Upper lobe of left lung (tissue), 6 donors: ENCODE measurements at places on chromosomes 12 and 14. TPM values are rescaled to one million over a fixed set of nuclear protein-coding genes. Genes with fewer than 3 reads are reported as not detected.

DNA sequence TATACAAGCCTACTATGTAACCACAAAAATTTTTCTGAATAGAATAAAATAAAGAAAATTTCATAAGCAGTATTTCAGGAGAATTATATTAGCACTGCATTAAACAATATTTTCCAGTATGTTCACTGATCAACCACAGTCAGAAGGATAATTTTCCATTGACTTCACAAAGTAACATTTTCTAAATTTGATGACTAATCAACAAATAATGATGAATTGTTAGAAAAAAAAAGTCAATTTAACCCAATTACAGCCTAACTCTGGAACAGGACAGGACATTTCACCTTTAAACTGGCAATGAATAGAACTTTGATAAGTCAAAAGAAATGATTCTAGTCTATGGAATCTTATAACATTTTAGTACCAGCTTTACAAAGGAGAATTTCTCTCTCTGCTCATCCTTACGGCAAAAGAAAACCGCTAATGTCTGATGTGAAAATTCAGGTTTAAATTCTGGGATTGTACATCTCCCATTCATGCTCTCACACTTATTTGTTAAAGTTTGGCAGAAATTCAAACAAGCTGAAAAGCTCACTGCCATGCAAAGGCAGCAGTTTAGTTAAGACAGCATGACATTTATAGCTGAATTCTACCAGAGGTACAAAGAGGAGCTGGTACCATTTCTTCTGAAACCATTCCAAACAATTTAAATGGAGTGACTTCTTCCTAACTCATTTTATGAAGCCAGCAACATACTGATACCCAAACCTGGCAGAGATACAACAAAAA is 84.5 kb downstream of the MDGA2 start:
- H3K27me3 ChIP-seq, result no peaks in the 10 kb centered on the region
- H3K4me3 ChIP-seq, result no peak overlapping the region
- DNase-seq, result no peak
- no peaks in the 10 kb centered on the region for H3K4me1 ChIP-seq

Gene ASPG
- 14.7 TPM for total RNA-seq

Gene SERPINA1
- 1,050 TPM for total RNA-seq

- no peaks in the 10 kb centered on the region for H3K4me1 ChIP-seq
- no peak overlapping the region for H3K27ac ChIP-seq
- no peak overlapping the region for H3K4me3 ChIP-seq
- no peak for DNase-seq
- no peaks in the 10 kb centered on the region for H3K36me3 ChIP-seq
Observed at GRCh38 chr12:89033062-89033461, 319.2 kb downstream of the DUSP6 start.

Gene PRH1
- 35.4 TPM for total RNA-seq
